Cardiac atrium fibroblast (primary cell): ENCODE measurements at places on chromosomes 11 and 22. TPM values are rescaled to one million over a fixed set of nuclear protein-coding genes. Genes with fewer than 3 reads are reported as not detected.

Gene YAP1
- 87.2 and 96.6 TPM in 2 replicates for total RNA-seq

Gene TMEM191C
- 0.32 and 0.54 TPM in 2 replicates for total RNA-seq

Gene CTNND1
- 78.7 and 79.7 TPM in 2 replicates for total RNA-seq

Gene TCN1
- total RNA-seq, result 0.65 TPM in 1 of 2 replicates, not detected in the other

Gene CD3E
- total RNA-seq, result not detected in 2 replicates

Gene UPK3A
- total RNA-seq, result not detected in 2 replicates

Gene SCO2
- 0.81 and 1.6 TPM in 2 replicates for total RNA-seq

Gene TRIM49D2
- total RNA-seq, result not detected in 2 replicates
